Kasumi-1 (cell line): ENCODE measurements at places on chromosomes 6 and 20.

DNA sequence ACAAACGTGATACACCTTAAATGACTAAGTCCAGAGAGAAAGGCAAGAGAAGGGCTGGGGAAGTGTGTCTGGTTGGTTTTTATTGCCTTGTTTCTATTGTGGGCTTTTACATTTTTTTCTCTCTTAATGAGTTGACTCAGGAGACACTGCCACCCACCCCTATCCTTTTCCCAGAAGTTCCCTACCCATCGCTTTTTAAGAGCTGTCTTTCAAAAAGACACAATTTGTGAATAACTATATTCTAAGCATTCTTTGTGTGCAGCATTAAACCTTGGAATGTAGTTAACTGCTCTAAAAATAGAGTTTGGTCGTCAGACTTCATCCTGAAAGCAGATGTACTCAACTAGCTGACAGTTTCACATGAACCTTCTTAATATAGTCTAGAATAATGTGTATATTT is 174.9 kb downstream of the ISM1 start:
- no peak for DNase-seq

- DNase-seq: no peak
Measured at GRCh38 chr6:165906-166305, 126.4 kb upstream of the DUSP22 start.

DNA sequence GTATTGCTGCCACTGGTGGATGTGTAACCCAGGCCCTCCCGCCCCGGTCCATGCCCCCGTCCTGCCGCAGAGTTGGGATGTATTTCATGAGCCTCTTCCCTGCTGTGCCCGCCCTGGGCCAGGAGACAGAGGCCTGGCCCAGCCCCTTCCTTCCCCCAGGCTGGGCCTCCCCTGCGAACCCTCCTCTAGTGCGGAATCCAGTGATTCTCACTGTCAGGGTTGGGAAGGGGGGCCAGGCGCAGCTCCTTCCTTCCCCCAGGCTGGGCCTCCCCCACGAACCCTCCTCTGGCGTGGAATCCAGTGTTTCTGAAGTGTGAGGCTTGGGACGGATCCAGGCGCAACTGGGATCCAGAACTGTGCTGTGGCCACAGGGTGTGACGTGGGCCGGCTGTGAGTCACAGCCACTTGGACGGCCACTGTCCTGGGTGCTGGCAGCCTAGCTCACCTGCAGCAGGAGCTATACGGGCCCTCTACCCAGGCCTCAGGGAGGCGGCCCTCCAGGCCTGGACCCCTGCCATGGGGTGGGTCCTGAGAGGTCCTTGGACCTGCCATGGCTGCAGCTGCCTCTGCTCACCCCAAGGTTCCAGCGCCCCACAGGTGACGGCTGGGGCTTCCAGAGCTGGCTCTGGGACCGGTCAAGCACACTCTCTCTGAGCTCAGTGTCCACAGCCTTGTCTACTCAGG is 28.3 kb downstream of the COL20A1 start:
- no peak for DNase-seq

GRCh38 chr6:127200114-127200513 is 66.5 kb upstream of the RNF146 start:
- DNase-seq: no peak

DNA sequence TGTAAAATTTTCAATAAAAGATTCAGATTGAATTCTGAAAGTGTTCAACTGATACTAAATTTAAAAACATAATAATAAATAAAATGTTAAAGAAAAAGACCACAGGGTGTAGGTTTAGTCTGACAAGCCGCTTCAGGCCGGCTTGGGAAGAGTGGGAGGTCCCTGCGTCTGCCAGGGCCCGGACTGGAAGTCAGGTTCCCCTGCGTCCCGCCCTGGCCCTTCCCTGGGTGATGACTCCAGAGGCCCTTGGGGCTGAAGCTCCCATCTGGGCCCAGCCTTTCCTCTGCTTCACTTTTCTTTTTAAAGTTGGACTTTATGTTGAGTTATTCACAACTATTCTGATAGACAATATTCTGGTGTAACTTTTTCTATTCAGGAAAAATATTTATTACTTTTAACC is 93.3 kb downstream of the SMOC2 start:
- no peak for DNase-seq

DNA sequence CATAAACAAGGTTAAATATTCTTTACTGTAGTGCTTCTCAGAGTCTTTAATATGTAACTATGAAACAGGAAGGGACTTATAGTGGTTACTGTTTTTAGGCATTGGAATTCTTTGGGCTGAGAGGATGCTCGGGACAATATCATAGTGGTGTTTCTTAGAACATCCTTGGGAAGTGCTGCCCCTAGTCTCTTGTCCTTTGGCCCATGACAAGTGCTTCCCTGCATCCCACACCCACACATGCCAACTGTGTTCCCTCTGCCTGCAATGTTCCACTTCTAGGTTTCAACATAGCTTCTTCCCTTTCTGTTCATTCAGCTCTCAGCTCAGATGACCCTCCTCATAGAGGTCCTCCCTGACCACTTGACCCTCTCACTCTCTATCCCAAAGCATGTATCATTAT is 37.6 kb downstream of the CFAP61 start:
- no peak for DNase-seq

DNA sequence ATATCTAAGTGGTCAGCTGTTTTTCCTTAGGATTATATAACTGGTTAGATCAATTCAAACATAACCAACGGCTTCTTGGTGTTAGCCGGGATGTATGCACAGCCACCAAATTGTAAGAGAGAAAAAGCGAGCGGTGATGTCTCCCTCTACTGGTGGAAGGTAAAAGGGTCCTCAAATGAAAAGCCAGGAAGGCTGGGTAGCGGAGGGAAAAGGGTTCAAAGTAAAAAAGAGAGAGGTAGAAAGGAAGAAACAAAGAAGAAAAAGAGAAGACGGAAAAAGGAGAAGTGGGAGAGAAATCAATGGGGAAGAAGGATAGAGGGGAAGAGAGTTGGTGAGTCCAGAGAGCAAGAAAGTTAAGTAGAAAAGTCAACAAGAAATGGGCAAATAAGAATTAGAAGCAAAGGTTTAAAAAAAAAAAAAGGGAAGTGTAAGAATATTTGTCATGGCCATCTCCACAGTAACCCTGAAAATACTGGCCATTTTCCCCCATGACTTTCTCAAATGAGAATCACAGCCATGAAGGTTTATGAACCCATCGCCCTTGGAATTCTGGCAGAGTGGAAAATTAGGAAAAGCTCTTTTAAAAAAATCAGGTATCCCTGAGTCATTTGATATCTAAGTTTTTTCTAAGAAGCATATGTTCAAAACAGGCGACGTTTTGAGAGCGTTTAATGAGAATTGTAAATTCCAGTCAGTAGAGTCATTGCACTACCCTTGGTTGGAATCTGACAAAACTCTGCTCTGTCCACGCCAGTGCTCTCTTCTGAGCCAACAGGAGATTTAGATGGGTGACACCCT is 155.6 kb upstream of the SNX9 start:
- DNase-seq: peak; percentile 81

GRCh38 chr20:40726776-40727175 is 37.7 kb upstream of the MAFB start:
- no peak for DNase-seq

GRCh38 chr20:289693-290083 is 862 bp downstream of the C20orf96 start:
- peak; percentile 39 for DNase-seq

- DNase-seq: no peak
Measured at GRCh38 chr6:80667006-80667405, 560.5 kb downstream of the BCKDHB start.

- peak; percentile 50 for DNase-seq
Measured at GRCh38 chr20:38304845-38305447, 990 bp downstream of the BPI start.

DNA sequence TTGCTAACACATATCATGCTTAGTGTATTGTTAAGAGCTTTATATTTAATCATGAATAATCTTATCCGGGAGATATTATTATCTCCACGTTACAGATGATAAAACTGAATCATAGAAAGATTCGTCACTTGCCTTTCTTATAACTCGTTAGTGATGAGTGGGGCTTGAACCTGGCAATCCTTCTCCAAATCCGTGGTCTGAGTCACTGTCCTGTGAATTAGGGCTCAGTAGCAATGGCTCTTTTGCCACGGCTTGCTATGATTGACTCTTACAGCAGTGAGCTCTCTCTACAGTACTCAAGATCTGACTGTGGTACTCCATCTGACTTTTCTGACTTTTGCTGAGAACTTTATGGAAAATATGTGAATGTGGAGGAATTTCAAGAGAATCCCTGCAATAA is 246.9 kb downstream of the PACRG start:
- DNase-seq: no peak

- no peak for DNase-seq
Measured at GRCh38 chr20:2144850-2145249, 43.2 kb downstream of the STK35 start.

GRCh38 chr20:59515013-59515905 is 89.1 kb upstream of the PHACTR3 start:
- DNase-seq: peak; percentile 5

GRCh38 chr6:140475086-140475485 is 1100.6 kb upstream of the CITED2 start:
- DNase-seq: no peak

- no peak for DNase-seq
Measured at GRCh38 chr20:44394452-44394701, 38.9 kb downstream of the HNF4A start.

DNA sequence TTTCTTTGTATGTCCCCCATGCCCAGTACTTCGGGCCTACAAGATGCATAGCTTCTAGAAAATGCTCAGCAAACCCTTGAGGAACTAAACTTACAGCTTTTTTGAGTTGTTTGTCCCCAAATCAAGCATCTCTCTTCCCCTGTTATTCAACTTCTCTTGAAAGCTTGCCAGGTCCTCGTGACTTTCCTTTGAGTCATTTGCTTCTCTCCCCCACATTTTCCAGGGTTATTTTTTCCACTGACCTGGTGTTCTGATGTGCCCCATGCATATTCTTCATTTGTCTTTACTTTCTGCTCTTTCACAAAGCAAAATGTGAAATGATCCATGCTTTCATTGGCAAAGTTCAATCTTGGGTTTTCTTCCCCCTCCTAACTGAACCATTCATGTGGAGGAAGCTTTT is 204.8 kb downstream of the TFAP2A start:
- no peak for DNase-seq

- no peak for DNase-seq
Measured at GRCh38 chr6:149314325-149314905, 3.1 kb upstream of the TAB2 start.

GRCh38 chr6:11129908-11130565 is 18.5 kb upstream of the ERVFRD-1 start:
- no peak for DNase-seq

GRCh38 chr6:158269657-158270056 is 42.6 kb upstream of the TULP4 start:
- DNase-seq: no peak

GRCh38 chr6:160116411-160116810 is 5.2 kb upstream of the SLC22A1 start:
- no peak for DNase-seq
